ENCODE measurements at places on chromosomes 7 and 10. TPM values are rescaled to one million over a fixed set of nuclear protein-coding genes. Genes with fewer than 3 reads are reported as not detected.

DNA sequence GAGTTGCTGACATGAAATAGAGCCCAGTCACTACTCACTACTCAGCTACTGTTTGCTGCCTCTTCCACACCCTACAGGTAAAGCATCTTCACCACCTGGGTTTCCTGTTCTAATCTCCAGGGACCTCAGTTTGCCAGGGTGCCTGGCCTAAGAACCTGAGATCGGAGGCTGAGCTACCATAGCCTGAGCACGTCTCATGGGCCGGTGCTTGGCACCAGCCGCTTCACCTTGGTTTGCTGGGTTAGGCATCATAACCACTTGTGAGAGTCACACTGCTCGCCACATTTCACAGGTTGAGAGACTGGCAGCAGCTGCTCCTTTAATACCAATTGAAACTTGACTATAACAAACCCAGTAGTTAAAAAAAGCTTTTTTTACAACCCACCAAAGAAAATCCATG, 75.1 kb downstream of the EMX2 start:
- H3K36me3 ChIP-seq, result no peaks in the 10 kb centered on the region
- no peaks in the 10 kb centered on the region for H3K27me3 ChIP-seq
- no peak overlapping the region for H3K27ac ChIP-seq
- H3K4me3 ChIP-seq, result no peak overlapping the region
- H3K4me1 ChIP-seq, result no peaks in the 10 kb centered on the region
- DNase-seq, result no peak

Gene BCAP29
- total RNA-seq, result 126 TPM

Gene ZNF777
- total RNA-seq, result 5.6 TPM

GRCh38 chr7:35725280-35725680, 30.3 kb upstream of the HERPUD2 start:
- no peak overlapping the region for H3K27ac ChIP-seq
- no peak for DNase-seq
- H3K27me3 ChIP-seq, result no peaks in the 10 kb centered on the region
- H3K4me1 ChIP-seq, result no peaks in the 10 kb centered on the region
- H3K36me3 ChIP-seq, result no peaks in the 10 kb centered on the region
- no peak overlapping the region for H3K4me3 ChIP-seq

DNA sequence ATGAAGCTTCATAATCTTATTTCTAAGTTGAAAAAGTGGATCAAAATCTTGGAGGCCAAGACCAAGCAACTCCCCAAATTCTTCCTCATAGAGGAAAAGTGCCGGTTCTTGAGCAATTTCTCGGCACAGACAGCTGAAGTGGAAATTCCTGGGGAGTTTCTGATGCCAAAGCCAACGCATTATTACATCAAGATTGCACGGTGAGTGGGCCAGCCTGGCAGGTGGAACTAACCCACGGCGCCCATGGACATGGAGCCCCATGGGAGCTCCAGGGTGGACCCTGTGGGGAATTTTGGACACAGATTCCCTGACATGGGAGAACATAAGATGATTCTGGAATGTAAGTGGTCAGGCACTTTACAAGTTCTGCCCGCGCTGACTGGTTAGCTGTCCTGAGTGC, 125.9 kb downstream of the TRRAP start:
- H3K4me3 ChIP-seq, result no peak overlapping the region
- no peak overlapping the region for H3K27ac ChIP-seq
- DNase-seq, result no peak
- no peaks in the 10 kb centered on the region for H3K36me3 ChIP-seq
- no peaks in the 10 kb centered on the region for H3K27me3 ChIP-seq
- no peaks in the 10 kb centered on the region for H3K4me1 ChIP-seq
